Fibroblast of the aortic adventitia (primary cell): ENCODE measurements at places on chromosomes 3 and 15. TPM values are rescaled to one million over a fixed set of nuclear protein-coding genes. Genes with fewer than 3 reads are reported as not detected.

GOLGA6L7 gene
- not detected in 2 replicates for total RNA-seq

PLAAT1 gene
- 0.90 TPM in 1 of 2 replicates, not detected in the other for total RNA-seq

IQCF6 gene
- not detected in 2 replicates for total RNA-seq

CDHR4 gene
- 0.09 TPM in 1 of 2 replicates, not detected in the other for total RNA-seq

POC1A gene
- total RNA-seq, result 1.3 and 10.0 TPM in 2 replicates

CAPN3 gene
- total RNA-seq, result 1.6 and 2.5 TPM in 2 replicates

CYP1A1 gene
- total RNA-seq, result 0.63 TPM in 1 of 2 replicates, not detected in the other

RNU5B-1 gene
- not detected in 2 replicates for total RNA-seq
